ENCODE measurements at places on chromosomes 16 and 17.

GRCh38 chr16:84361546-84361945 is 6.8 kb upstream of the ATP2C2 start:
- no peak for DNase-seq

GRCh38 chr16:21704266-21704665 is 40.5 kb downstream of the OTOA start:
- DNase-seq: no peak

DNA sequence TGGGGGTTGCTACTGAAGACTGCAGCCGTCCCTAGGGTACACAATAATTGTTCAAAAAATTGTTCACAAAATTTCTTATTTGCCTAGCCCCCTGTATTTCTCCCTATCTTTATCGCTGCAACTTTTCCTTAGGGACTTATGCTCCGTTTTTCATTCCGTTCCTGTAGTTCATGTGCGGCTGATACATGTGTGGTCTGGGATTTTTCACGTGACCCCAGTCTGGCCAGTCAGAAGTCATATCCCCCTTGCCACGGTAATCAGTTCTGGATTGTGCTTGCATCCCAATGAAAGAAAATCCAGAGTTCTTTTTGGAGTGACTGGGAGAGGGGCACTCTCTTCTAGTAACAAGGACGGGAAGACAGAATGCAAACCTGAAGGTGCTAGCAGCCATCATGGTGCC is 610.7 kb upstream of the C16orf82 start:
- no peak for DNase-seq

DNA sequence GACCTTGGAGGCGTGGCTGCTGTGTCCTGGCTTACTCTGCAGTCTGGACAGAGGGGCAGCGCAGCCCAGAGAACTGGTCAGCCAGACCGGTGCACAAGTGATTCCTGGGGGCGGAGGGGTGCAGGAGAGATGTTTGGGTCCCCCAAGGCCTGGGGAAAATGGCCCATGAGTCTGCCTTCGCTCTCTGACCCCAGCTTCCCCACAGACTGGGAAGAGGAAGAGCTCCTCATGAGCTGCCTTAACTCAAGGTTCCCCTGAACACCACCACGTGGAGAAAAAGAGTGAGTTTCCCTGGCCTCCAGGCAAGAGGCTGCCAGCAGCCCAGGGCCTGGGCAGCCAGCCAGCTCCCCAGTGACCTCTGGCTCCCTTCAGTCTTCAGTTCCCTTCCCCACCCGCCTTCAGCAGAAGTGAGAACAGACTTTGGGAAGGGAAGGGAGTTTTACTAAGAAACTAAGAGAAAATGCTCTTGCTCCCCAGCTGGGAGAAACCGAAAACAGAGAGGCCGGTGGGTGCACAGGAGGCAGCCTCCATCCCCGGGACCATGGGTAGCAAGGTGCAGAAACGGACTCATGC is 2.0 kb upstream of the C17orf99 start:
- DNase-seq: peak; percentile 84

- no peak for DNase-seq
Observed at GRCh38 chr16:85195900-85196772, 83.9 kb upstream of the CIBAR2 start.

- no peak for DNase-seq
Observed at GRCh38 chr16:48014349-48015135, 141.3 kb downstream of the ABCC12 start.

DNA sequence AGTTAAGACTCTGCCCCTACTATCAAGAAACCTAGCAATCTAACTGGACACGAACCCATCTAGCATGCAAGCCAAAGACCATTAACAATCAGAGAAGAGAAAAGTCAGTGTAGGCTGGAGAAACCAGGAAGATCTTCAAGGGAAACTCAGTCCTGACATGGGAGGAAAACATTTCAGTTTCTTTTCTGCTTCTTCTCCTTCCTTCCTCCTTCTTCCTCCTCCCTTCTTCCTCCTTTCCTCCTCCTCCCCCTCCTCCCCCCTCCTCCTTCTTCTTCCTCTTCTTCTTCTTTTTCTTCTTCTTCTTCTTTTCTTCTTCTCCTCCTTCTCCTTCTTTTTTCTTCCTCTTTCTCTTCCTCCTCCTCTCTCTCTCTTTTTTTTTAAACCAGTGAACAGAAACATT is 29.6 kb upstream of the SHISA9 start:
- DNase-seq: no peak

DNA sequence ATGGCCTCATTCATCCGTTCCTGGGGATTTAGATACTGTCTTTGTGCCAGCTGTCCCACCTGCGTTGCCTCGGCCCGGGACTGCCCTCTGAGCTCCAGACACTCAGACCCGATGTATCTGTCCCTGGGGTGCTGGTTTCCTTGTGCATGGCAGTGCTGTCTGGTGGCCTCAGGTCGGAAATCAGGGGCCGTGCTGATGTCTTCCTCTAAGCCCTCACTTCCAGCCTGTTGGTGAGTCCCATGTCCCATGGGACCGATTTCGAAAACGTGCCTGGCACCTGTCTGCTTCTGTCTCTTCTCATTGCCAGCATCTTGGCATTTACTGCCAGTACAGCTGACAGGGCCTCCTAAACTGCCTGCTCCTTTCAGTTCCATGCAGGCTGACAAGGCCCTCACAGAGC is 22.1 kb downstream of the NT5M start:
- DNase-seq: peak; percentile 56

DNA sequence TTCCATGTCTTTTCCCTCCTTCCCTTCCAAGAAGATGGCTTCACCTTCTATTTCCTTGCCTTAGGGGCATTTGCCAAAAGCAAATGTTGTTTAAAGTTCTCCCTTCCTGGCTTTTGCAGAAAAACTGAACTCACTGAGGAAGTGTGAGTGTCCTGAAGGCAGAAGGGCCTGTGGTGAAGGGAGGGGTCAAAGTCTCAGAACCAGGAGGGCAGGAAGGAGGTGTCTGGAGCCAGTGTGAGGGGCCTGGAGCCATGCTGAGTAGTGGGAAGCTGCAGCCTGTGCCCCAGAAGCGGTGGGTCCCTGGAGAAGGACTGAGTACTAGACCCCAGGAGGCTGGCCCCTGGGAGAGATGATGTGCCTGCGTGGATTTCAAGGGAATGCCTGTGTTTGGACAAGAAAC is 23.8 kb upstream of the SUPT4H1 start:
- DNase-seq: no peak

Data from ascending aorta (tissue), 2 donors.